ENCODE measurements at places on chromosomes 13 and 19.

DNA sequence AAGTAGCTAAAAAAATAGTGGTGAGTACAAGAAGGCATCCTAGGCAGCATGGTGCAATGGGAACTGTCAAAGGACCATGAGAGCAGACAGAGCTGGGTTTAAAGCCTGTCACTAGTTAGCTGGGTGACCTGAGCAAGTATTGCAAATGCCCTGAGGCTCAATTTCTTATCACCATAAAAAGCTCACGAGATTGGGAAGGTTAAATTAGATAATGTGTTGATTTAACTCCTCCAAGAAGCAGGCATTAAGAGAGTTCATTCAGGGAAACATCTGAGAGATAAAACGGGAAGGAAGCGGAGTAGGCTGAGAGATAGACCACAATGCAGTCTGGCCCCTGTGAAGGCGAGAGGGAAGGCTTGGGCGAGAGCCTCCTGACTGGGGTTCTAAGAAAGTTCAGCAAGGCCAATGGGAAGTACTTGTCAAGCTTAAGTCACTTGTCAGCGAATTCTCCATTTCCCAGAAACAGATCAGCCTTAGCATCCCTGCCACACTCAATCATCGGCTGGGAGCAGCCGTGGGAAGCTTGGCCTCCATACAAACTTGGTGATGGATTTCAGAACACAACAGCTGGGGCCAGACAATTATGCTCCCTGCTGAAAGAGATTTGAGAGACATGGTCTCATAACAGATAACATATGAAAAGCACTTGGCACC is 105.5 kb downstream of the POU4F1 start:
- no peak for DNase-seq

- DNase-seq, result no peak
Measured at GRCh38 chr19:2586196-2586595, 110.3 kb downstream of the GADD45B start.

DNA sequence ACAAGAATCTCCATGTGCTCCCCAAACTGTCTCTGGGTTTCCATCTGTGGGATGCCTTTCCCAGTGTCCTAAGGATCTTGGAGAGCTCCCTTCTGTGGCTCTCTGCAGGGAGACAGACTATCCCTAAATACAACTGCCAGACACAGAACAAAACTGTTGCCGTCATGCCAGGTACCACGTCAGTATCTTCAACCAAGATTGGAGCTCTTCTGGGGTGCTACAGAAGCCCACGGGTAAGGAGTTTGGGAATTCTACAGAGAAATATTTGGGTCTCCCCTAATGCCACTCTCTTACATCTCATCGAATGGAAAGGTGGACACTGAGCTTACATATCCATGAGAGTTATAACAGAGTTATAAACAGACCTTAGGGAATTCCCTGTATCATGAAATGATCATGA is 4.9 kb upstream of the MBD3L3 start:
- no peak for DNase-seq

DNA sequence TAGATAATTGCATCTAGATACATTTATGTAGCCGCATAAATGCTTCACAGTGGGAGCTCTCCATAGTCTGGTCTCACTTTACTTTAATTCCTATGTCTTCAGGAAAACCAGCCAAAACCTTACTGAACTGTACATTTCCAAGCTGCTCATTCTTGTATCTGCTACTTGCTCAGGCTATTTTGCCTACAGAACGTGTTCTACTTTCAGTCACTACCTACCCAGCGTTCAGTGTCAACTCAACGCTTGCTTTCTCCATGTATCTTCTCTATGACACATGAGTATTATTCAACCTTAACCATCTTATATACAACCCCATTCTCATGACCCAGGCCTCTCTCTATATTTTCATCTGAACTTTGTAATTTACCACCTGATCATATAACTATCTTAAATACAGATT is 101.9 kb downstream of the KLF12 start:
- no peak for DNase-seq

DNA sequence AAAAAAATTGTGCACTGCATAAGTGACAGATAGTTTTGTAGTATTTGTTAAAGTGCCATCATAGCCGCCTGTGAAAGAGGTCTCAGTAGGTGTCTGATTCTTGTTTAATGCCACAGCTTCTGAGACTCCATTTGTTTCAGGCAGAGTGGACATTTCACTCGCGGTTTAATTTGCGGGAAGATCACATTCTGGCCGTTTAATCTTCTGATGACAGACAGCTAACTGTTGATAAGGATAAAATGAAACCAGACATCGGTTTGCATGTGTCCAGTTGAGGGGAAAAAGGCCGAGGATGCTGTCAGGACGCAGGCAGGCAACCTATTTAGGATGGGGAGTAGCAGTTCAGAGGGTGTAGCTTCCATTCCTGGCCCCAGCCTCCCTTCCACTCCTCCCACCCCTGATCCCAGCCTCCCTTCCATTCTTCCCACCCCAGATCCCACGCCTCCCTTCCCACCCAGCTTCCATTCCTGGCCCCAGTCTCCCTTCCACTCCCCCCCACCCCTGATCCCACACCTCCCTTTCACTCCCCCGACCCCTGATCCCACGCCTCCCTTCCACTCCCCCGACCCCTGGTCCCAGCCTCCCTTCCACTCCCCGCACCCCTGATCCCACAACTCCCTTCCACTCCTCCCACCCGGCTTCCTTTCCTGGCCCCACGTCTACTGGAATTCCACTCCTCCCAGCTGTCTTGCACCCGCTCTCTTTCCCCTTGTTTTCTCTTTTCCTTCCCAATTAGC is 23.8 kb downstream of the ATP11A start:
- DNase-seq, result no peak

GRCh38 chr13:38686577-38687245 is at the start of gene FREM2:
Gene FREM2, plus strand, starts transcription at chr13:38687077. Its CDS starts 268 bp downstream, at chr13:38687345.
- DNase-seq, result no peak

GRCh38 chr13:49652355-49653305 is 24.3 kb downstream of the ARL11 start:
- DNase-seq, result no peak

- no peak for DNase-seq
Measured at GRCh38 chr13:112938680-112939079, 30.3 kb upstream of the MCF2L start.

GRCh38 chr19:47545061-47545948 is 27.6 kb downstream of the ZNF541 start:
- DNase-seq, result no peak

- DNase-seq, result no peak
Measured at GRCh38 chr13:85286081-85286480, 513.1 kb downstream of the SLITRK6 start.

- no peak for DNase-seq
Measured at GRCh38 chr13:112073245-112074138, 6.5 kb downstream of the SOX1 start.

DNA sequence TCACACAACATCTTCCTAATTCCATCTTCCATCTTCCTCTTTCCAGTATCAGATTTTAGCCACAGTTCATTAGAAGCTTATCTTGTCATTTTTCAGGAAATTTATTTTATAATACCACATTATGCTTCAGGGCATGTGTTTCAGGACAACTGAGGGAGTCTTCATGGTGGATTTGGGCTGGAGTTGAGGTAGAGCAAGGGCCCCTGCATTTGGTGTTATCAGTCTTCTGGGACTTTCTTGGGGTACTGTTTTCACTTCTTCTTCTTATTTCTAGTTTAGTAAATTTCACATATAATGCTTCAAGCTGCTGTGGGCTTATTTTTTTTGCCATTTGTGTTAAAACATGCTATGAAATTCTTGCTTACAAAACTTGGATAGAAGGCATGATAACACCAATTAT is 188.7 kb downstream of the LHFPL6 start:
- no peak for DNase-seq

DNA sequence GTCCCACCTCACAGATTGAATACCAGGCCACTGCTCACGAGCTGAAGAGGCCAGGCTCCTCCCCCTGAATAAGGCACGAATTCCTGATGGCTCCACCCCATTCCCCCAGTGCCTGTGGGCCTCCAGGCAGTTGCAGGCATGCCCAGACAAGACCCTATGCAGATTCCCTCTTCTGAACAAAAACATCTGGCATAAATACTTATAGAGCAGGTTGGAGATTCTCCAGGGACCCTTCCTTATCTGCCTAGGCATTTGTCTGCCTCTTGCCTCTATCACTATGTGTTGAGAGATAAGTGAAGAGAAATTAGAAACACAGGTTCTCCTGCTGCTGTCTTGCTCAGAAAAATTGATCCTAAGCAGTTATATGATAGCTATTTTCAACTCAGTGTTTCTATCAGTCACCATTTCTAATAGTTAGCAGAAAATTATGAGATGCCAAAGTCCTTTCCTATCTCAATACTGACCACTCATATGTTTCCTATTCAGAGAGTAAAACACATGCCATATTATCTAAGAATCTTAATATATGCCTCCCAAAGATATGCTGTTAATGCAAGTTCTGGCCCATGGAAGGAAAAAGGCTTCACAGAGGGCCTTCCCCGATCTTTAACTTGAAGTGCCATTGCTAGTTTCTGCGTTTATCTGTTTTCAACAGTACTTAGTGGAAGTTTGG is 364.0 kb downstream of the KCTD12 start:
- DNase-seq, result no peak

DNA sequence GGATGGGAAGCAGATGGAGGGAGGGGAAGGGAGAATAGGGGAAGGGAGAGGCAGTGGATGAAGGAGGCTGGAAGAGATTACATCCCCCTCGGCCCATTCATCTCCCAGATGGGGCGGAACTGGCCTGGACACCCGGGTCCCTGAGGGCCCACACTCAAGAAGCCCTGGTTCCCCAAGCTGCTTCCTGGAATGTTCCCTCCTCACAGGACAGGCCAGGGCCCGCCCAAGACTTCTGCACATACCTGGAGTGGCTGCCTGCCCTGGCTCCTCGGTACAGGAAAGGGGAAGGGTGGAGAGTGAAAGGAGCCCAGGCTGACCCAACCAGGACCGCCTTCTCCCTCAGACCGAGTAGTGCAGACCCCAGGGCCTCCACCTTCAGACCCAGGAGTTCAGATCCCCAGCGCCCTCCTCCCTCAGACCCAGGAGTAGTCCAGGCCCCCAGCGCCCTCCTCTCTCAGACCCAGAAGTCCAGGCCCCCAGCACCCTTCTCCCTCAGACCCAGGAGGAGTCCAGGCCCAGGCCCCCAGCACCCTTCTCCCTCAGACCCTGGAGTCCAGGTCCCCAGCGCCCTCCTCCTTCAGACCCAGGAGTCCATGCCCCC is 489 bp downstream of the NTF4 start:
- DNase-seq, result no peak

GRCh38 chr19:1279782-1280341 is 4.5 kb downstream of the FAM174C start:
- DNase-seq, result no peak

- DNase-seq, result no peak
Measured at GRCh38 chr13:40433577-40433976, 232.9 kb downstream of the FOXO1 start.

DNA sequence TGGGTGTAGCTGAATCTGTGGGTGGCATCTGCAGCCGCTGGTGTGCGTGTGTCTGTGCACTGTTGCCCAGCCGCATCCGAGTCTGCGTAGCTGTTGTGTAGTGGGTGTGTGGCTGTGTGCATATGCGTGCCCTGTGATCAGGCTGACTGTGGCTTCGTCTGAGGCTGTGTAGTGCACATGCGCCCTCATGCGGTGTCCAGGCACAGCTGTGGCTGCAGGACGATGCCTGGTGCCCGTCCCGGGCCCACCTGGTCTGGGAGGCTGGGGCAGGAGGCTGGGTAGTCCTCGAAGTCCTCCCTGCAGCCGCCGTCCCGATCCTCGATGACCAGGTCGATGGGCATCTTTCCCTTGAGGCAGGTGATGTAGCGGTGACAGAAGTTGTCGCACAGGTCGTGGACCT is 4.9 kb downstream of the MEIS3 start:
- DNase-seq, result no peak

- DNase-seq, result no peak
Measured at GRCh38 chr13:81406022-81406421, 1065.1 kb upstream of the SPRY2 start.

DNA sequence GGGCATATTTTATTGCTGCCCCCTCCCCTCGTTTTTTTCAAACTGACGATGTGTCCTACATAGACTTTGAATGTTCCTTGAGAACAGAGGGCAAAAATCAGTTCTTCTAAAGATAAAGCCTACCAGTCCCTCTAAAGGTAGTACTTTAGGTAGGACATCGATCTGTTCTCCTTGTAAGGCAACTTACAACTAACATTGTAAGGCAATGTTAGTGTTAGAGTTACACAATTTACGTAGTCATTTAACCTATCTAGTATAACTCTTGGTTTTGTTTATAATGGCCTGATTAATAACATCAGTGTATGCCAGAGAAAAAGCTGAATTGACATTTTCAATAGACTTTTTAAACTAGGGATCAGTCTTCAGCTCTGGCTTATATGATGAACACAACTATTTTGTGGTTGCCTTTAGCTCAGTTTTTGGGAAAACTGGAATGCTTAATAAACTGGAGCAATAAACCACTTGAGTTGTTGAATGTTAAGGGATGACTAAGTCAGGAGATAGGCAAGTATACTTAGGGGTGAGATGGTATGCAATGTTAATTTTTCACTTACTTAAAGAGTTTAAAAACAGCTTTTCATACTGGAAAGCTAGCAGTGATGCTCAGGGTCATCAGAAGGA is 2.2 kb downstream of the NDFIP2 start:
- no peak for DNase-seq

Measured in cerebellar nuclear complex (tissue), 1 donor.